ENCODE measurements at places on chromosomes 5 and 9.

GRCh38 chr9:32738501-32739172 lies 44.7 kb upstream of the TMEM215 start:
- DNase-seq = no peak

- no peak for DNase-seq
These were observed 9.1 kb upstream of the ANKH start for GRCh38 chr5:14880688-14881087.

DNA sequence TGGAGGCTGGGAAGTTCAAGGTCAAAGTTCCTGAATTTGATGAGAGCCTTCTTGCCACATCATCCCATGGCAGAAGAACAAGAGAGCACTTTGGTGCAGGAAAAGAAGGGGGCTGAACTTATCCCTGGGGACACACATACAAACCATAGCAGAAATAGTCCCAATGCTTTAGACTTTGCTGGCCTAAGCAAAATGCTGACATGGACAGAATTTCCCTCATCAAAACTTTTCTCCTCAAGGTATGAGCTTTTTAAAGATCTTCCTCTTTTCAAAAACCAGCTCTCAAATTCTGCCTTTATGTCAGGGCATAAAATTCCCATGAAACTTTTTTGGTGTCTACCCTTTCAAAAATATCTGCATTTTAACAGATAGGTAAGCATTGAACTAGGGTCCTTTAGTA lies 341.8 kb upstream of the SMARCA2 start:
- no peak for DNase-seq

- DNase-seq = no peak
These were observed 277.7 kb downstream of the TMEM167A start for GRCh38 chr5:82799361-82800077.

GRCh38 chr5:87653242-87653641 lies 240.5 kb upstream of the CCNH start:
- no peak for DNase-seq
